ENCODE measurements at places on chromosomes 16 and 17. TPM values are rescaled to one million over a fixed set of nuclear protein-coding genes. Genes with fewer than 3 reads are reported as not detected.
A peak's percentile ranks its signal among the peaks of the same experiment; 100 is the strongest.

Gene FBXW10
- total RNA-seq = 0.14 TPM

Gene DOK4
- 31.1 TPM for total RNA-seq

Gene CHST6
- 0.86 TPM for total RNA-seq

Gene TRPV2
- 35.7 TPM for total RNA-seq

Gene KRTAP4-1
- not detected for total RNA-seq

Gene STX8
- total RNA-seq = 55.2 TPM

Gene ZPBP2
- total RNA-seq = not detected

- no peak for DNase-seq
Measured at GRCh38 chr16:28136751-28137434, 73.4 kb upstream of the GSG1L start.

- DNase-seq = no peak
Measured at GRCh38 chr16:89443727-89444084, 46.7 kb downstream of the ANKRD11 start.

DNA sequence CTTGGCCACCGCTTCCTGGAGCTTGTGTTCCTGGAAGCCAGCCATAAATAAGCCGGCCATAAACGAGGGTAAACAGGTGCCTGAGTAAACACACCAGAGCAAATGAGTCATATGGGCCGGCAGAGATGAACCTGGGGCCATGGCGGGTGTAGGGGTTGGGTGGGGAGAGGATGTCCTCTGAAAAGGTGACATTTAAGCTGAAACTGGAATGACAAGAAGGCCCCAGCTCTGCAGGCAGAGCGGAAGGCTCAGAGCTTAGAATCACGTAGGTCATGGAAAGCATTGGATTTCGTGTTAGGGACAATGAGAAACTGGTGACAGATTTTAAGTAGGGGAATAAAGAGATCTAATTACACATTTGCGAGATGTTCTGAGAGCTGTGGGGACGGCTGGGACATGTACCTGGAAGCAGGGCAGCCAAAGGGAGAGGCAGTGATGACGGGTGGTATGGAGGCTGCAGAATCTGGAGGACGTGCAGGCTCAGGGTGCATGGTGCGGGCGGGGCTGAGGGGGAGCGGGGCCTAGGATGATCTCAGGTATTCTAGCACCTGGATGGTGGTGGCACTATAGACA is 8.1 kb upstream of the DNASE1 start:
- peak; percentile 30 for DNase-seq

DNA sequence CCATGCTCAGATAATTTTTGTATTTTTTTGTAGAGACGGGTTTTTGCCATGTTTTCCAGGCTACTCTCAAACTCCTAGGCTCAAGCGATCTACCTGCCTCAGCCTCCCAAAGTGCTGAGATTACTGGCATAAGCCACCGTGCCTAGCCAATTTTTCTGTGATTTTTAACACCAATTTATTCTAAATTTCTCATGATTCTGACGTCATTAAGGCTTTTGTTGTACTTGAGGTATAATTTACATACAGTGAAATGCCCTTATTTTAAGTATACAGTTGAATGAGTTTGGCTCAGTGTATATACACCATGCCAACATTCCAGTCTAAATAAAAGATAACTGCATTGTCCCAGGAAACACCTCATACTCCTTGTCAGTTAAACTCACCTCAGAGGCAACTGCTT is 77.4 kb downstream of the TMEM132E start:
- no peak for DNase-seq

- DNase-seq = no peak
Measured at GRCh38 chr17:57422574-57423164, 166.3 kb downstream of the MSI2 start.

DNA sequence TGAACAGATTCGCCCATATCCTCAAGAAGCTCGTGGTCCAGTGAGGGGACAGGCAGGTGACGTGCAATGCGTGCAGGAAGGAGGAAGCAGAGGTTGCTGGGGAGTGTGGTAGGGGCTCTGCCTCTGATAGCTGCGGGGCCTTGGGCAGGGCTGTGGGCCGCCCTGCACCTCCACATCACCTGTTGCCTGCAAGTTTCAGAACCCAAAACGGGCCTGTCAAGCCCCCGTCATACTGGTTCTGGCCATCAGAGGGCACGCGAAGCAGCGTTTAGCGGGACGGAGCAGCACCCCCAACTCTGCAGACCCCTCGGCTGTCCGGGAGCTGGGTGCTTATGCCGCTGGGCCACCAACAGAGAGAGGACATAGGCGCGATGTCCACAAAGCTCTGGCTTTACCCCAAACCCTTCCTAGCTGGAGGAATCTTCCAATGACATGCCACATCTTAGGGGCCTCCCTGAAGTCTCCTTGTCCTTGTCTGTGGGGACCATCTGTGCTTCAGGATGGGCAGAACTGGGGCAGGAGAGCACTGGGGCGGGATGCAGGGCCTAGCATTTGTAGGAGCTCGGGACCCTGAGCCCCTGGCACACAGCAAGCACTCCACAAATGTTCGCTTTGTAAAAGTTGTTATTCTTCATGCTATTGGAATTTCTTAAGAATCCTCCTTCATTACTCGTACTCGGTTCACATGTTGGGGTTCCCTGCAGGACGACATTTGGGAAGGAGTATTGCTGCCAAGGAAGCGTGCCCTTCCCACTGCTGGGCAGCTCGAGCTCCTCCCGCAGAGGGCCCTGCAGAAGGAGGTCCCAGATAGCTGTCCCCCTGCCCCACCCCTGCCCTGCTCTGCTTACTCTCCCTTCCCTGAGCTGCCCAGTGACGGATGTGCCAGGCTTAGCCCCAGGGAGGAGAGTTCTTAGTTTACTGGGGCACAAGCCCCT is 64.3 kb downstream of the CNGB1 start:
- DNase-seq = no peak

- no peak for DNase-seq
Measured at GRCh38 chr16:2095918-2096582, 39.6 kb downstream of the PKD1 start.

GRCh38 chr17:4357030-4357628 is 9.3 kb downstream of the UBE2G1 start:
- no peak for DNase-seq

GRCh38 chr17:69239611-69240600 is 11.3 kb upstream of the ABCA10 start:
- no peak for DNase-seq

- DNase-seq = peak; percentile 74
Measured at GRCh38 chr16:89143201-89143741, 28.3 kb upstream of the CDH15 start.

- no peak for DNase-seq
Measured at GRCh38 chr16:28873543-28874201, 4.6 kb upstream of the ATP2A1 start.

DNA sequence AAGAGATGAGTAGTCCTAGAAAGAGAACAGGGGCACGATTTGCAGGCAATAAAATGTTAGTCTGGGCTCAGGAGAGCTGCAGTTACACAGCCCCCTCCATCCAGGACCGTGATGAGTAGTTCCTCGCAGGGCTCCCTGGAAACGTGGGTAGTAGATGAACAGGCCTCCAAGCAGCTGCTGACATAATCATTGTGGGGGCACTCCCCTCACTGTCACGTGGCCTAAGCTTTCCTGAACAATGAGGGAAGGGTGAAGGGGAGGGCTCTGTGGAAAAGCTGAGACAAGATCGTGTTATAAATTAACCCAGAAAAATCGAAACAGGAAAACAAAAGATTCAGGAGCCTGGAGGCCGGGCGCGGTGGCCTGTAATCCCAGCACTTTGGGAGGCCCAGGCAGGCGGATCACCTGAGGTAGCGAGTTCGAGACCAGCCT is 1.3 kb upstream of the PER1 start:
- peak; percentile 95 for DNase-seq

DNA sequence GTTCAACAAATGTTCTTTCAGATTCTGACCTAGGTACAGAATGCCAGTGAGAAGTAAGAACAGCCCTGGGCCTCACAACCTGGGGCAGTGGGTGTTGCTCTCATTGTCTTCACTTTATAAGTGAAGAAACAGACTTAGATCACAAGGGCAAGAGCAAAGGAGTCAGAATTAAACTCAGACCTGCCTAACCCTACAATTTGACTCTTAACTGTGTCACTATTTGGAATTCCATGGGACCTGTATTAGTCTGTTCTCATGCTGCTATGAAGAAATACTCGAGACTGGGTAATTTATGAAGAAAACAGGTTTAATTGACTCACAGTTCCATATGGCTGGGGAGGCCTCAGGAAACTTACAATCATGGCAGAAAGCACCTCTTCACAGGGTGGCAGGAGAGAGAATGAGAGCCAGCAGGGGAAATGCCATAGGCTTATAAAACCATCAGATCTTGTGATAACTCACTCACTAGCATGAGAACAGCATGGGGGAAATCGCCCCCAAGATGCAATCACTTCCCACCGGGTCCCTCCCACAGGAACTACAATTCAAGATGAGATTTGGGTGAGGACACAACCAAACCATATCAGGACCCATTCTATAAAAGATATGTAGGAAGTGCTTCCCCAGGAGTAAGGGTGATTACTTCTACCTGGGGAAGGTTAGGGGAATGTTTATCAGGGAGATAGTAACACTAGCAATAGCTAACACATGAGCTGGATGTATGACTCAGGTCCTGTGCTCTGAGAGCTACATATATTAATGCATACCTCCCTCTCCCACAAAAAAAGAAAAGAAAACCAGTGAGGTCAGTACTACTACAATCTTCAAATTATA is 270.1 kb downstream of the SOX9 start:
- DNase-seq = peak; percentile 31

DNA sequence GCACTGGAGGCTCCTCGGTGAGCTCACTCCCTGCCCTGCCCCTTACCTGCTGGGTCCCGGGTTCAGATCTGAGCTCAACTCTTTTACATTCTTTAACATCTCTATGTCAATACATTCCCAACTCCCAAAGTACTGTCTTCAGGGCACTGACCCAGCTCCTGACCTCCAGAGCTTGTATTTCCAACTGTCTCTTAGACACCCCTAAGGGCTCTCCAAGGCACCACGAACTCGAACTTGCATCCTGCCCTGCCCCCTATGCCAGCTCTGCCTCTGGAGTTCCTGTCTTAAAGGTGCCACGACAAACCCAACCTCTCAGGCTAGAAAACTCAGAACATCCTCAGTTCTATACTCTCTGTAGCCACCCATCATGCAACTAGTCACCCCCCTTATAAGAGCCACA is 38.6 kb downstream of the IFT140 start:
- DNase-seq = no peak

DNA sequence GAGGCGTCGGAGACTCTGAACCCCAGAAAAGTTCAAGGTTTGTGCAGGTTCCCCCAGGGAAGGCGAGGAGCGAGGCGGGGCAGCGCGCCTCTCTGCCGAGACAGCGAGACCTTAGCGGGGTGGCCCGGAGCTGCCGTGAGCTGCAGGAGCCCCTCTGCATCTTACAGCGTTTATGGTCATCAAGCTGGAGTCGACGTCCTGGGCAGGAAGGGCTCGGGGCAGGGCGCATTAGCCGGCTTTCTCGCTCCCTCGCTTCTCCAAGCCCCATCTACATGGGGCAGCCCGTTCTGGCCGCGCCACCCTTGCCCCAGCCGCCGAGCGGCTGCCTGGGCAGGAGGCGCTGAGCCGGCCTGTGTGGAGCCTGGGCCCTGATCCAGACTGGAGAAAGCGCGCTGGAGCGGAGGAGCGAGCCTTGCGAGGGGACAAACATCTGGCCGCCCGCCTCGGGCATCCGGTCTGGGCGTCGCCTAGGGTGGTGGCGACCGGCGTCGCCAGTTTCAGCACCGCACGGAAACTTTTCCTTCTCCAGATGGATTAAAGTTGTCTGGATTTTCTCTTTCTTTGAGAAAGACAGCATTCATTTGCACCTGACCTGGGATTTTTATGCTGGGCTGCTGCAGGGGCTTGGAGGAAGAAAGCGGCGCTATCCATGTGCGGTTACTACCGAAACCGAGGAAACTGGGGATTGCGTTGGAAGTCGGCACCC is 750 bp downstream of the TMEM132E start:
- DNase-seq = peak; percentile 83

GRCh38 chr17:19273731-19274130 is 36.6 kb downstream of the EPN2 start:
- DNase-seq = no peak
